ENCODE measurements at places on chromosomes 16 and 17.
A peak's percentile ranks its signal among the peaks of the same experiment; 100 is the strongest.

DNA sequence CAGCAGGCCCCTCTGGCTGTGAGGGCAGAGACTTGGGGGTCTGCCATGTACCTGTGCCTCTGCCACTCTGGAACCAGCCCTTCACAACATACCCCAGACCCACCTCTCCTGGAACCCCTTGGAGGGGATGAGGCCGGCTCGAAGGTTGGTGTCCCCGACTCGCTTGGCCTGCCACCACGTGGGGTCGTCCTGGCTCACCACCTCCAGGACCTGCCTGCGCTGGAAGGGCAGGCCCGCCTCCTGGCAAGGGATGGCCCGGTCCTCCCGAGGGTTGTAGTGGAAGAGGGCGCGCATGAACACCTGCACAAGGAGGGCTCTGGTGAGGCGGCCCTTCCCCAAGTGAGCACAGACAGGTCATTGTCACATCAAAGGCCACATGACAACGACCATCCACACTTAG, 12.2 kb downstream of the MPP3 start:
- DNase-seq: no peak

DNA sequence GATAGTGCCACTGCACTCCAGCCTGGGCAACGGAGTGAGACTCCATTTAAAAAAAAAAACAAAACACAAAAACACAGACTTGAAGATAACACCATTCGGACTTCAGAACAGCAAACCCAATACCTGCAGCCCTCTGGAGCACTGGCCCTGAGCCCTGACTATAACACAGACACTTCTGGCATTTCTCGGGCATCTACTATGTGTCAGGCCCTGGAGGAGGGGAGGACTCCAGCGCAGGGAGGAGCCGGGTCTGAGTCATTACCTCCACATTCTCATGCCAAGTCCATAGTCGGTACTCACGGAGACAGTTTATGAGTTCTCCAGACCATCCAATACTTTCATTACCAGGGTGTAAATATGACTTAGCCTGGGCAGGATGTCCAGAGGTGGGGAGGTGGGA, 48.8 kb downstream of the PITPNM3 start:
- DNase-seq: no peak

DNA sequence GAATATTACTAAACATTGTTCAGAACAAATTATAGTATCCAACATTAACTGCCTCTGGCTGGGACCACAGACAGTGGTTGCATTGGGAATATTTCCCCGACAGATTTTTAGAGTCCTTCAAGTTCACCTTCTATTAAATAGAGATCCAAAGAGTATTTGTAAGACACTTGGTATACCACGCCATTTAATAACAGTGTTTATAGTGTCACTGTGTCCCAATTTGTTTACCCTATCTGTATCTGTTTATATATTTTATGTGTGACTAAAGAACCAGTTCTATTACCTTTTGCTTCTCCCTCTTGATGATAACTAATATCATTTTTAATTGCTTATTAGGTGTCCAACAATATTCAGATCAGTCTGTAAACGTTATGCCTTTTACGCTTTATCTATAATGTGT, 191.3 kb upstream of the IRX5 start:
- DNase-seq: no peak

DNA sequence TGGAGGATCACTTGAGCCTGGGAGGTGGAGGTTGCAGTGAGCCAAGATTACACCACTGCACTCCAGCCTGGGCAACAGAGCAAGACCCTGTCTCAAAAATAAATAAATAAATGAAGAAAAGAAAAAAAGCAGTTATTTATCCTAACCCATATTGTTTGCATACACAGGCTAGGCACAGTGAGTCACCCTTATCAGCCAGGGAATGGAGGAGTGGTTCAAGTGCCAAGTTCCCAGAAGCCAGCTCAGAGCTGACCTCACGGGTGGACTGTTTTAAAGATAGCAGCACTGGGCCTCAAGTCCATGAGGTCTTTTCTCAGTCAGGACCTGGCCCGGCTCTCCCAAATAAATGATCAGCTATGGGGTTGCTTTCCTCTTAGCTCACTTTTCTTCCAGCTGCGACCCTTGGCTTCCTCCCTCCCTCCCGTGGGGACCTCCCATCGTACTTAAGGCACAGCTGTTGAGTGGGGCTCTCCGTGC, 22.6 kb upstream of the MGAT5B start:
- DNase-seq: no peak

DNA sequence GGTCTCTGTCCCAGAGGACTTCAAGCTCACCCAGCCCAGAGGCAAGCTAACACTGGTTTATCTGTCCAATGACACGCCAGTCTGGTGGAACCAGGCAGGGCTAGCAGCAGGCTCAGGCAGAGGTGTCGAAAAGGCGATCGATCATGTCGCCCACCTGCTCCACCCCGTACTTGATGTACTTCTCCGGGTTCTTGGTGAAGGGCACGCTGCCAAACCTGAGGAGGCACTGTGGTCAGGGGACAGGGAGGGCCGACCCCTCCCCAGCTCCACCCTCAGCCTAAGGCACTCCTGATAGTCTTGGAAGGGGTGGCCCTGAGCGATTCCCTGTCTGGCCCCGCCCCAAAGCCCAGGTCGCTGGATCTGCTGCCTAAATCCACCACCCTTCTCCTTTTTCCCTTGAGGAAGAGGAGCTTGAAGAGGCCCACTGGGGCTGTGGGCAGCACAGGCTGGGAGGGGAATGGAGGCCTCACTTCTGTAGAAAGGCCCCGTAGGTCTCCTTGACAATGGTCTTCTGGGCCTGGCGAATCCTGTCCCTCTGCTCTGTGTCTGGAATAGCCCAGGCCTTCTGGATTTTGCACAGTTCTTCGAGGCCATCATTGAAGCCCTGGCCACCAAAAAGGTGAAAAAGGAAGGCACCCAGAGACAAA, 4.7 kb downstream of the ZACN start:
- no peak for DNase-seq

DNA sequence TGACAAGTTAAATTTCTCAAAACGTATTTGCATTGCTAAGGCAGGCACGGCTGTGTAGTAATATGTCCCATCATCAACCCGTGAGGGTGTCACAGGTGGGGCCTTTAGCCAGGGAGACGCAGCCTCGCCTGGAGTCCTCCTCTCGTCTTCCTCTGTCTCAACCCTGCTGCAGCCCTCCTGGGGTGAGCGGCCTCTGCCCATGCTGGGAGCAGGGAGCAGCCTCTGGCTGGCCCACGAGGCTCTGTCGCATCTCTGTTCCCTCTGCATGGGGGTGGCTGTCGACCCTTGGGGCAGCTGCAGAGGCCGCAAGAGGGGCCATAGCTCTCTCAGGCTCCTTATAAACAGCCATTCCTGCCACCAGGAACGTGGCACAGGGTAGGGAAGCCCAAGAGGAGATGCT, 806 bp upstream of the SMIM5 start:
- no peak for DNase-seq

GRCh38 chr17:43467981-43468581, 15.7 kb upstream of the DHX8 start:
- DNase-seq: no peak

DNA sequence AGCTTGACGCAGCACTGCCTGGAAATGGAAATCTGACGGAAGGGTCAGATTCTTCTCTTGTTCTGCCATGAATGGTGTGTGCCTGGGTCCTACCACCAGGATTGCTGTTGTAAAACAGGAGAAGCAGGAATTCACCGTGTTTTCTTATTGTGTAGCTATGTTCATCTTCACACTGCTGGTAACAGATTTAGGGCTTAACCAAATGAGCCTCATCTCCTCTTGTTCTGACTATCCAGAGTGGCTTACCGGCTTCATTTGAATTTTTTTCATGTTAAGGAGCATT, 97.3 kb upstream of the CHMP6 start:
- no peak for DNase-seq

DNA sequence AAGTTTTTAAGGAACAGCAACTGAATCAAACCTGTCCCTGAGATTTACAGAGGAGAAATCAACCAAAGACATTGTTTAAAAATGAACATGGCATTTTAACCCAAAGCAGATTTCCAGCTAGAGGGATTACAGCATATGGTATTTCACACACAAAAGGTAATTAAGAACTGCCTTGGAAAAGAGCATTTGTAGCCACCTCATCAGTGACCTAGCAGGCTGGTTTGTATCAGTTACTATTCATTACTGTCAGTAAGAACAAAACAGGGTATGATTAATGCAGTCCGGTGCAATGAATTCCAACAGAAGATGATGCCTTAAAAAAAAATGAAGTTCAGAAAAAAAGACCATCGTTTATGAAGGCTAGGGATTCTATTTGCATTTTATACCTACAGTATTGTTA, 219.9 kb downstream of the CHD9NB start:
- no peak for DNase-seq

DNA sequence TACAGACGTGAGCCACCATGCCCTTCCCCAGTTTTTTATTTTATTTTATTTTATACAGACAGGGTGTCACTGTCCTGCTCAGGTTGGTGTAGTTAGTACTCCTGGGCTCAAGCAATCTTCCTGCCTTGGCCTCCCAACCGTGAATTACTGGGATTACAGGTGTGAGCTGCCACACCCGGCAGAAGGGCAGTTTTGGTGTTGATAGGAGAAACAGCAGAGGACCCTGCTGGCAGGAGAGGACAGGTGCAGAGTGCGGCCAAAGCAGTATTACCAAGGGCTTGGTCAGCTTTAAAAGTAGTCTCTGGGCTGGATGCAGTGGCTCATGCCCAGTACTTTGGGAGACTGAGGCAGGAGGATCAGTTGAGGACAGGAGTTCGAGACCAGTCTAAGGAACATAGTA, 22.9 kb downstream of the FOXK2 start:
- no peak for DNase-seq

GRCh38 chr17:27264068-27264812, 29.7 kb upstream of the WSB1 start:
- DNase-seq: no peak

DNA sequence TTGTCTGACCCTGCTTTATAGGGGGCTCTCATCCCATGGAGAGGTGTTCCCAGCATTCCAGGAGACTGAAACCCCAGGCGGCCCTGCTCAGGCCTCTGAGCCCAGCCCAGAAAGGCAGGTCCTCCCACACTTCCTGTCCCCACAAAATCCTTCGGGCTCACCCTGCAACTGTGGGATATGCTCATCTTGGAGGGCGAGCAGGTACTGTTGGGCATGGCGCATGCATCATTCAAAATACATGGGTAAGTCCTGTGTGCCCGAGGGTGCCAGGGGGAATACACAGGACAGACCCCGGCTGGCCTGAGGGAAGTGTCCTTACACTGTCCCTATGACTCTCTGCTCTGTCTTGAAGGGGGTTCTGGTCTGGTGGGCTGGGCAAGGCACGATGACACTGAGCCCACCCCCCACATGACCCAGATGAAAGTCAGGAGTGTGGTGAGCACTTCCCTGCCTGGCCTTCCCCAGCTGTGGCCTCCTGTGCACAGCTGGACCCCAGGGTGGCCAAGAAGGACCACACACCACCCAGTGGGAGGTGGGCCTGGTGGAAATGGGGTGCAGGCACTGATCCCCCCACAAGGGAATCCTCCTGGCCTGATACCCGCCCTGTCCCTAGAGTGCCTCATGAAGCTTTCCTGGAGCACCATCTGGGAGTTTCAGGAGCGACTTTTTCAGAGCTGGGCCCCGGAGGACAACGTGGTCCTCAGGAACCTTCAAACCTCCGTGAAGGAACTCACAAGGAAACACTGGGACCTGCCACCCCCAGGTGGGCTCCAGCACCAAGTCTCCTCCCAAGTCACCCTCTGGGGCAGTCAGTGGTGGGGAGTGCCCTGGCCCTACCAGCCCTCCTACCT, 46.7 kb downstream of the USP22 start:
- DNase-seq: no peak

GRCh38 chr16:85348911-85349334, 236.7 kb upstream of the CIBAR2 start:
- DNase-seq: no peak

DNA sequence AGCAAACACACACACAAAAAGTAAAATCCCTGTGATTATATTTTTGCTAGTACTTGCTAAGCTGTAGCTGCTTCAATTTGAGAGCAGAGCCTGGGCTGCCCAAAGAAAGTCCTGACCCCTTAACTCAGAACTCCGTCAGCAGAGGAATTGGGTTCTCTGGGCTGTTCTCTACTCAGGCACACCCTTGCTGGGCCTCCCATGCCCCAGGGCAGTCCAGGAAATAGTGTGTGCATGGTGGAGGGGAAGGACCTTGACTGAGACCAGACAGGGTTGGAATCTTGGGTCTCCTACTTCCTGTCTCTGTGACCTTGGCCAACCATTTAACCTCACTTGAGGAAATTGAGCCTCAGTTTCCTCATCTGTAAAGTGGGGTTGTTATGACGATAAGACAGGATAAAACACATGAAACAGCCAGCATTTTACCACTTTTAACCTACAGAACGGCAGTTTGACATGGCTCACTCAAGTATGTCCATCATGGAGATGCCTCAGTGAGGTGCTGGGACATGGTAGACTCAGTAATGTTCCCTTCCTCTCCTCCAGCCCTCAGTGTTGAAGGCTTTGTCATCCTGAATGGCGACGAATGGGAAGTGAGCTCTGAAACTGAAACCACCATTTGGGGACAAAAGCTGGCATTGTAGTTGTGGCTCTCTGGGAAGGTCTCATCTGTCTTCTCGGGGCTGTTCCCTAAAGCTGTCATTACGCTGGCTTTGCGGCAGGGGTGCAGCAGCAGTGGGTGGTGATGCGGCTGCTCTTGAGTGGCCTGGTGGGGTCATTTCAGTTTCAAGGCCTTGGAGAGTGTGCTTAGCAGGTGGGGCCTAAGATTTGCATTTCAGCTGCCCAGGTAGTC, 74.9 kb downstream of the CMIP start:
- no peak for DNase-seq

- DNase-seq: peak; percentile 84
Measured at GRCh38 chr17:45218895-45219661, 2.6 kb upstream of the FMNL1 start.

DNA sequence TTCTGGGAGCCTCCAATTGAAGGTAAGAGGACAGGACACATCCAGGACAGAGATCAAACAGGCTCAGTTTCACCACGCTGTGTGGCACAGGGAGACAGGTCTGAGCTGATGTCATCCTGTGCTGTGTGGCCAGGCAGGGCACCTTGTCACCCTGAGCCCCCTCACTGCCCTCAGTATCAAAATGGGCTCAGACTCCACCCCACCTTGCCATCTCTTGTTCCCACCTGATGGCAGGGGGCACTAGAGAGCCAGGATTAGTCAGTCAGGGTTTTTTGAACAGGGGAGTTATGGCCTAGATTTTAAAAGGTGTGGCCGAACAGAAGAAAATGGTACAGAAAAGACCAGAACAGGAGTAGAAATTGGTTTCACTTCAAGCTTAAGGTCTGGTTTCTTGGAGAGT, 2.6 kb downstream of the KAT2A start:
- no peak for DNase-seq

- no peak for DNase-seq
Measured at GRCh38 chr17:4136373-4136772, 6.5 kb downstream of the ZZEF1 start.

All from spinal cord (tissue), 10 donors.